AG04450 (cell line): ENCODE measurements at places on chromosomes 7 and 10.

GRCh38 chr10:100986623-100986951, 710 bp downstream of the MRPL43 start:
- no peak for DNase-seq

DNA sequence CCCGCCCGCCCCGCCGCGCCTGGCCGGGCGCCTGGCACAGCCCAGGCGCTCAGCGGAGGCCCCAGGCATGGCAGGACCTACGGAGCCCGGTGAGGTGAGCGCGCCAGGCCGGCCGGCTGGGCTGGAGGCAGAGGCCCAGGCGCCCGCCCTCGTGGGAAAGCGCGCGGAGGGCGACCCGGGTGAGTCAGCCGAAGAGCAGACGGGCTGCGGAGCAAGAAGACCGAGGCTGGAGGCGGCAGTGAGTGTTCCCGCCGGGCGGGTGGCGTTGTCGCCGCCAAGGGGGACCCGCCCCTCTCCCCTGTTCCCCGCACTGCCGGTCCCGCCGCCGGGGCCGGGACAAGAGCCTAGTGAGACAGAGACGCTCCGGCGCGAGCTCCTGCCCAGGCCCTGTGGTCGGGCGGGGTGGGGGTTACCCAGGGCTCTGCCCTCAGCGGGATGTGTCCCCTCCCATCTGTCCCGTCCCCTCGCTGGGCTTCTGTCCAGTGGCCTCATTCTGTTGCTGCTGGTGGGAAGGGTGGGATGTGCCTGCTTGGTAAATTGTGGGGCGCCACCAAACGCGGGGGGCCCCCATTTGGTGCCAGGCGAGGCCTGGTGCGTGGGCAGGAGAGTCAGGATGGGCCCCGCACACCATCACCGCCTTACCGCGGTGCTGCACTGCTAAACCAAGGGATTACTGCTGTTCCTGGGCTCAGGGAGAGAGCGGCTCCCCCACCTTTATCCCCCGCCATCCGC, 17.0 kb upstream of the NODAL start:
- DNase-seq: peak; percentile 26

GRCh38 chr7:54186336-54186735, 355.8 kb upstream of the VSTM2A start:
- no peak for DNase-seq

GRCh38 chr10:35795131-35795824, 153.2 kb upstream of the FZD8 start:
- DNase-seq: no peak
